ENCODE measurements at places on chromosomes 16 and 17. TPM values are rescaled to one million over a fixed set of nuclear protein-coding genes. Genes with fewer than 3 reads are reported as not detected.

Gene TAT
- 10.6 TPM for total RNA-seq

Gene KRT25
- total RNA-seq: not detected

Gene IST1
- 65.4 TPM for total RNA-seq

Gene EME1
- total RNA-seq: 3.4 TPM

Gene SNAI3
- total RNA-seq: 0.17 TPM

Gene CHST5
- total RNA-seq: not detected

Gene RPGRIP1L
- 1.3 TPM for total RNA-seq

Gene DHX58
- total RNA-seq: 20.2 TPM

Gene CACNG3
- total RNA-seq: not detected

Gene AOC3
- 6.9 TPM for total RNA-seq

Gene PLA2G10
- not detected for total RNA-seq

Gene CHRNE
- total RNA-seq: 0.19 TPM

Gene WNK4
- 7.5 TPM for total RNA-seq

Gene SMPD3
- 10.6 TPM for total RNA-seq

Gene ABHD15
- 5.6 TPM for total RNA-seq

Gene PRCD
- total RNA-seq: 1.0 TPM

- H3K27me3 ChIP-seq: no peaks in the 10 kb centered on the region
- peak overlapping the region; percentile 62 for H3K4me3 ChIP-seq
- peaks cover 11% of the 10 kb centered on the region for H3K4me1 ChIP-seq
- H3K27ac ChIP-seq: no peak overlapping the region
- no peaks in the 10 kb centered on the region for H3K36me3 ChIP-seq
These were observed 2.6 kb downstream of the WSB1 start for GRCh38 chr17:27296428-27296979.

DNA sequence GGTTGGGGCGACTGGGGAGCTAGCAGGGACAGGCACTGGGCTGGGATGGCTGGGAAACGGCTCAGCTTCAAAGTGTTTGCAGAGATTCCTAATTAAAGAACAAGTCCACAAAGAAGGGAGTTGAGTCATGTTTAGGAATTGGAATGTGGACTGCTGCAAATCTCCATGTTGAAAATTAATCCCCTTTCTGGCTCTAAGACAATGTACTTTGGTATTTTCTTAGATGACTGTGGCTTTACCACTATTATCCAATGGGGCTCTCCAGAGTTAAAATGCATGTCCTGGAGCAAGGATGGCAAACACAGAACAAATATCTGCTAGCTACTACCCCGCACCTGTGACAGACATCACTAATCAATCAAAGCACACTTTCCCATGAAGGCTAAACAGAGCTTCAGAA is 22.2 kb upstream of the WSCD1 start:
- no peak overlapping the region for H3K4me3 ChIP-seq
- no peaks in the 10 kb centered on the region for H3K4me1 ChIP-seq
- H3K27me3 ChIP-seq: no peaks in the 10 kb centered on the region
- no peak for DNase-seq
- H3K27ac ChIP-seq: no peak overlapping the region

DNA sequence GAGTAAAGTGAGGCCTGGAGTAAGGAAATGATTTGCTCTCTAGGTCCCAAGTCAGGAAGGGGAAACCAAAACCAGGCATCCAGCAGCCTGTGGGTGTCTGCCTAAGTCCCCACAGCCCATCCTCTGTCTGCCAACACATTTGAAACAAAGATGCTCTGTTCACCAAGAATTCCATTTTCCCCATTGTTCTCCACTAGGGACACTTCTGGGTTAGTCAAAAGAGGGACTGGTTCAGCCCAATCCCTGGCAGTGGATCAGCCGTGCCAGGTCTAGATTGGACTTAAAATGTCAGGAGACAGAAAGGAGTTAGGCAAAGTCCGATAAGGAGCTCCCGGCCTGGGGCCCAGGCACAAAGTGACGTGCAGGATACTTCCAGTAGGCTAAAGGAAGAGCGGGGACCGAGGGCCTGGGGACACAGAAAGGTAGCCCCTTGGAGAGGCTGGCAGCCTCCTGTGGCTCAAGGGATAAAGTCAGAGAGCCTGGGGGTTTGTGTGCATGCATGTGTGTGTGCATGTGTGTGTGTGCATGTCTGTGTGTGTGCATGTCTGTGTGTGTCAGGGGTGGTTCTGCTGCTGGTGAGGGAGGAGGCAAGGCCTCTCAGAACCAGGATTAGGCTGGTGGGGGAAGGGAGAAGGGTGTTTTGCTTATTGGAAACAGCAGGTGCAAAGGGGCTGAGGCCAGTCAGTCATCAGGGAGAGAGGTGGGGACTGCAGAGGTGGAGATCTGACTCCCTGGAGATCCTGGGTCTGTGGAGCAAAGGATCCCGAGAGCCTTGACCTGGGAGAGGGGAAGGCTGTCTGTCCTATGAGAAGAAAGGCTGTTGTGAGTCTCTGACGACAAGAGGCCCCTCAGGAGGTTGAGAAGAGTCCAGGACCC is 41.7 kb upstream of the IL34 start:
- H3K27ac ChIP-seq: no peak overlapping the region
- H3K4me3 ChIP-seq: no peak overlapping the region
- DNase-seq: no peak
- no peaks in the 10 kb centered on the region for H3K4me1 ChIP-seq
- H3K27me3 ChIP-seq: no peaks in the 10 kb centered on the region

GRCh38 chr17:13114601-13115031 is 96.8 kb upstream of the ELAC2 start:
- no peak overlapping the region for H3K4me3 ChIP-seq
- H3K36me3 ChIP-seq: no peaks in the 10 kb centered on the region
- peaks cover 4% of the 10 kb centered on the region for H3K27me3 ChIP-seq

DNA sequence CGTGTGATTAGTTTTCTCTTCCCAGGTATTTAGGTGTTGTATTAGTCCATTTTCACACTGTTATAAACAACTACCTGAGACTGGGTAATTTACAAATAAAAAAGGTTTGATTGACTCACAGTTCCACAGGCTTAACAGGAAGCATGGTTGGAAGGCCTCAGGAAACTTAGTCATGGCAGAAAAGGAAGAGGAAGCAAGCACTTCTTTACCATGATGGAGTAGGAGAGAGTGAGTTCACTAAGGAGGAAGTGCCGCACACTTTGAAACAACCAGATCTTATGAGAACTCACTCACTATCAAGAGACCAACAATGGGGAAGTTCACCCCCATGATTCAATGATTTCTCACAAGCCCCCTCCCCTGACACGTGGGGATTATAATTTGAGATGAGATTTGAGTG is 1343.7 kb upstream of the GOT2 start:
- H3K36me3 ChIP-seq: no peaks in the 10 kb centered on the region
- H3K27me3 ChIP-seq: no peaks in the 10 kb centered on the region
- no peak overlapping the region for H3K27ac ChIP-seq

GRCh38 chr17:38550661-38551060 is 55.1 kb downstream of the SRCIN1 start:
- H3K4me3 ChIP-seq: no peak overlapping the region
- no peaks in the 10 kb centered on the region for H3K27me3 ChIP-seq
- no peaks in the 10 kb centered on the region for H3K4me1 ChIP-seq
- no peak overlapping the region for H3K27ac ChIP-seq
- H3K36me3 ChIP-seq: no peaks in the 10 kb centered on the region

DNA sequence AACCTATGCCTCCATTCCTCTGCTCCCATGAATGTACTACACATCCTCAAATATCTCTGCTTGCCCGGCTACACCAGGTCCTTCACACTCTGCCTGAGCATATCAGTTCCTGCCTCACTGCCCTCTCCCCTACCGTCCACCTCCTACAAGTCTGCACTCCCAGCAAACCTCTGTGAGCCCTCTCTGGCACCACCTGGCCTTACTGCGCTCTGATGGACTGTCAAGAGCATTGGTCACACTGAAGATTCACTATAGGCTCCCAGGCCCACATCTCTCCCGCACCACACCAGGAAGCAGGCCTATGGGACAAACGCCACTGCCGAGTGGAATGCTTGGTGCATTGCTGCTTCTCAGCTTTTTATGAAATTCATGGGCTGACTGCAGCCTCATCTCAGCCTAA is 8.9 kb downstream of the GINS2 start:
- H3K4me1 ChIP-seq: peaks cover 28% of the 10 kb centered on the region
- H3K27me3 ChIP-seq: no peaks in the 10 kb centered on the region
- H3K27ac ChIP-seq: no peak overlapping the region
- H3K36me3 ChIP-seq: peaks cover 3% of the 10 kb centered on the region
- DNase-seq: no peak
- no peak overlapping the region for H3K4me3 ChIP-seq

GRCh38 chr16:53094013-53094630 is 39.3 kb downstream of the CHD9 start:
- peak overlapping the region; percentile 0 for H3K27ac ChIP-seq
- H3K27me3 ChIP-seq: no peaks in the 10 kb centered on the region
- H3K4me1 ChIP-seq: peaks cover 48% of the 10 kb centered on the region

DNA sequence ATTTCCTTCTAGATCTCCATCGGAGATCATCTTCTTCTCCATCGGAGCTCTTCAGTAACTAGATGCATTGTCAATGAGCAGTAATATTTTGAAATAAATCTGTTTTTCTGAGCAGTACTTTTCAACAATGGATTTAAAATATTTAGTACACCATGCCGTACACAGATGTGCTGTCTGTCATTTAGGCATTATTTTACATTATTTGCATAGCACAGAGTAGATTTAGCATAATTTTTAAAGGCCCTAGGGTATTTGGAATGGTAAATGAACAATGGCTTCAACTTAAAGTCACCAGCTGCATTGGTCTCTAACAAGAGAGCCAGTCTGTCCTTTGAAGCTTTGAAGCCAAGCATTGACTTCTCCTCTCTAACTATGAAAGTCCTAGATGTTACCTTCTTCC is 95.4 kb upstream of the ANKFN1 start:
- no peak overlapping the region for H3K4me3 ChIP-seq
- no peaks in the 10 kb centered on the region for H3K4me1 ChIP-seq
- no peak overlapping the region for H3K27ac ChIP-seq
- DNase-seq: no peak

- no peaks in the 10 kb centered on the region for H3K36me3 ChIP-seq
- no peak overlapping the region for H3K27ac ChIP-seq
- no peak overlapping the region for H3K4me3 ChIP-seq
- no peak for DNase-seq
- no peaks in the 10 kb centered on the region for H3K27me3 ChIP-seq
These were observed 109.6 kb downstream of the HS3ST3A1 start for GRCh38 chr17:13491916-13492736.

GRCh38 chr16:65537336-65537735 is 415.5 kb upstream of the CDH11 start:
- DNase-seq: no peak
- no peaks in the 10 kb centered on the region for H3K36me3 ChIP-seq
- H3K27ac ChIP-seq: no peak overlapping the region
- no peaks in the 10 kb centered on the region for H3K4me1 ChIP-seq
- H3K27me3 ChIP-seq: no peaks in the 10 kb centered on the region

- no peaks in the 10 kb centered on the region for H3K4me1 ChIP-seq
- H3K4me3 ChIP-seq: no peak overlapping the region
- H3K36me3 ChIP-seq: no peaks in the 10 kb centered on the region
- no peak overlapping the region for H3K27ac ChIP-seq
These were observed 42.7 kb downstream of the MPRIP start for GRCh38 chr17:17084941-17085340.

GRCh38 chr17:21010705-21011596 is 31.9 kb downstream of the USP22 start:
- peaks cover 22% of the 10 kb centered on the region for H3K36me3 ChIP-seq
- no peak overlapping the region for H3K27ac ChIP-seq
- no peaks in the 10 kb centered on the region for H3K27me3 ChIP-seq
- no peak overlapping the region for H3K4me3 ChIP-seq
- peaks cover 2% of the 10 kb centered on the region for H3K4me1 ChIP-seq

DNA sequence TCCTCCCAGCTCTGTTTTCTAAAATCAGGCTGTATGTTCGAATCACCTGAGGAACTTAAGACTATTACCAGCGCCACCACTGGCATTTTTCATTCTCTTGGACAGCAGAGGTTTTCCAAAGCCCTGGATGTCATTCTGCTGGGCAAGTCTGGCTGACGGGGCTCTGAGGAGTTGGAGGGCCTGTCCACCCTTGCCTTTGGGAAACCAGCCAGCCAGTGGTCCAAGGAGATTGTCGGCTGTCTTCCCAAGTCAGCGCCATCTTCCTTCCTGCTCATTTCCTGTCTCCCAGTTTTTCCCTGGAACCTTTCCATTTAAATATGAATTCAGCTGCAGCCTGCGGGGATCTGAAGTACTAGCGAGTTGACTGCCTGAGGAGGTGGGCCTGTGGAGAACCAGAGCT is 258.3 kb downstream of the PRKCA start:
- no peaks in the 10 kb centered on the region for H3K27me3 ChIP-seq
- no peak for DNase-seq
- H3K36me3 ChIP-seq: no peaks in the 10 kb centered on the region

DNA sequence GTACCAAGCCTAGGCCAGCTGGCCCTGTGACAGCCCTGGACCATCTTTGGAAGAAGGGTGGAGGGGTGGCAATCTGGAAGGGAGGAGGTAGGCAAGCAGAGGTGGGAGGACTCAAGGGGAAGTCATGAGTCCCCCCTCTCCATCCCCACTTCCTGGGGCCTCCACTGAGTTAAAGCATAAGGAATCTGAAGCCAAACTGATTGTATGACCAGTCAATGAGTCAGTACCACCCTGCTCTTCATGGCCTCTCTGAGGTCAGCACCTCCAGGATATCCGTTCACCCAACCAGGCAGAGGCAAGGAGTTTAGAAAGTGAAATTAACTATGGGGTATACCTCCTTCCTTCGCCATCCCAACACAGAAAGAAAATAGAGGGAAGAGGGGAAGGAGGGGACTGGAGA is 272.7 kb downstream of the SOX9 start:
- no peaks in the 10 kb centered on the region for H3K36me3 ChIP-seq
- H3K27me3 ChIP-seq: no peaks in the 10 kb centered on the region
- DNase-seq: no peak
- H3K4me3 ChIP-seq: no peak overlapping the region

DNA sequence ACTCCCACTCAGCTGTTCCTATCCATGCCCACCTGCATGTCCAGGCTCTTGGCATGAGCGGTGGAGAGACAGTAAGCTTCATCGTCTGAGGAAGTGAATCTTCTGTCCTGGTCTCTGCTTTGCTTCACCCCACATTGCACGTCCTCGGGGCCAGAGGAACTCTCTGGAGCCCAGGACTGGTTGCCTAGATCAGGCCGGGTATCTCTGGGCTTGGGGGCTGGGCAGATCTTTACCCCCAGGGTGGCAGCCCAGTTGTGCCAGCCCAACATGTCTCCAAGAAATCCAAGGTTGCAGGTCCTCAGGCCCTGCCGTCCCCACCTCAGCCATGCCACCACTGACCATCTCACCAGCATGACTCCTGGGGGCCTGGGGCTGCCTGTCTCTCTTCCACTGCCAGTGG is 58.3 kb downstream of the BEAN1 start:
- no peak overlapping the region for H3K27ac ChIP-seq
- DNase-seq: no peak
- H3K4me3 ChIP-seq: no peak overlapping the region
- no peaks in the 10 kb centered on the region for H3K27me3 ChIP-seq

DNA sequence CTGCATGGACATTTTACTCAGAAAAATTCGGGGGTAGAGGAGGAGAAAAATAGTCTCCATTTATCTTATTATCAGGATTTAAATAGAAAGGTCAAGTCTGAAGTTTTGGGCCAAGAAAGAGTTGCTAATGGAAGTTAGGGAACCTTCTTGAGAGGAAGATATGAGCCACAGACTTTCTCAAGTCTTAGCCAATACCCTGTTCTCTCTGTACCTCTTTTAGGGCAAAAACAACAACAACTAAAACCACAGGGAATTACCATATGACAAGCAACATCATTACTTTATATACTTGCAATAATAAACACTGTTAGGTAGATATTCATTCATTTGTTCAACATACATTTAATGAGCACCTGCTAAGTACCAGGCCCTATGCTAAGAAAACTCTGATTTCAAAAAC is 282.2 kb upstream of the CDH5 start:
- H3K36me3 ChIP-seq: no peaks in the 10 kb centered on the region
- H3K27me3 ChIP-seq: no peaks in the 10 kb centered on the region
- H3K4me3 ChIP-seq: no peak overlapping the region
- H3K27ac ChIP-seq: no peak overlapping the region
- no peaks in the 10 kb centered on the region for H3K4me1 ChIP-seq
- no peak for DNase-seq

GRCh38 chr17:33112763-33113162 is 121.1 kb downstream of the SPACA3 start:
- no peak overlapping the region for H3K27ac ChIP-seq
- no peaks in the 10 kb centered on the region for H3K4me1 ChIP-seq
- H3K27me3 ChIP-seq: no peaks in the 10 kb centered on the region

Measured in liver (tissue), 10 donors.